ENCODE measurements at places on chromosomes 1 and 21.

- DNase-seq = no peak
Measured at GRCh38 chr1:207898260-207898659, 12.7 kb downstream of the CD34 start.

GRCh38 chr1:246338546-246338945 is 168.5 kb downstream of the SMYD3 start:
- DNase-seq = no peak

DNA sequence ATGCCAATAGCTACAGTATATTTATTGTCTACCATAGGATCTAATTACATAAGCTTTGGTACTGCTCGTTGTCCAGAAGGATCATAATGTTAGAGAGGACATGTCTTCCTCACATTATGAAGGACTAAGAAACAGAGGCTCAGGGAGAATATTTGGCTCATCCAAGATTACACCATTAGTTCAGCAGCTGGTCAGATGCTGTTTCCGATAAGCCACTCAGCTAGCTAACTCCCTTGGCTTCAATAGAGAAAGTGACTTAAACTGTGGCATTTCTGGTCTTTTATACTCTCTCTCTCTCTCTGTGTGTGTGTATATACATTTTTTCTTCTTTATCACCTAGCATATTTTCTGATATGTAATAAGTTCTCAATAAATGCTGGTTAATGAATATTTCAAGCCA is 70.4 kb downstream of the DDR2 start:
- no peak for DNase-seq

GRCh38 chr21:17488620-17489019 is 24.2 kb upstream of the CXADR start:
- no peak for DNase-seq

DNA sequence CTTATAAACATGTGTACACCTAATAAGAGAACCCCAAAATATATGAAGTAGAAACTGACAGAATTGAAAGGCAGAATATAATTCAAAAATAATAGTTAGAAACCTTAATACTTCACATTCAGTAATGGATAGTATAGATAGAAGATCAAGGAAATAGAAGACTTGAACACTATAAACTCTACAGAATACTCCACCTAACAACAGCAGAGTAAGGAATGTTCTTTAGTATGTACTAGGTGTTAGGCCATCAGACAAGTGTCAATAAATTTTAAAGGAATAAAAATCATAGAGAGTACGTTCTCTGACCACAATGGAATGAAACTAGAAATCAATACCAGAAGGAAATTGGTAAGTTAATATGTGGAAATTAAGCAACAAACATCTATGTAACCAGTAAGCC is 16.6 kb downstream of the ZNF644 start:
- no peak for DNase-seq

DNA sequence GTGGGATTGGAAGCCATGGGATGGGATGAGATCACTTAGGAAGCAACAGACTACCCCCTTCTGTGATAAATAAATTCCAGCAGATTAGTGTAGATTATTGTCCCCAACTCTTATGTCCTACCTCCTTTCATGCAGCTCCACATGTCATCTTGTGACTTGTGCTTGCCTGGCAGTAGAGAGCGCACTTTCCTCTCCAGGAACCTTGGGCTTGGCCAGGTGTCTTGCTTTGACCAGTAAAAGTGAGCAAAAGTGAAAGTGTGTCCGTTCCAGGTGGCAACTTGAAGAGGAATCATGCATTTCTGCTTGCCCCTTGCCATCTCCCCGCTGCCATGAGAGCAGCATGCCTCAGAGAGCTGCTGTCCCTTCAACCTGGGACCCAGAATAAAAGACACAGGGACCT is 122.9 kb upstream of the ERG start:
- no peak for DNase-seq

DNA sequence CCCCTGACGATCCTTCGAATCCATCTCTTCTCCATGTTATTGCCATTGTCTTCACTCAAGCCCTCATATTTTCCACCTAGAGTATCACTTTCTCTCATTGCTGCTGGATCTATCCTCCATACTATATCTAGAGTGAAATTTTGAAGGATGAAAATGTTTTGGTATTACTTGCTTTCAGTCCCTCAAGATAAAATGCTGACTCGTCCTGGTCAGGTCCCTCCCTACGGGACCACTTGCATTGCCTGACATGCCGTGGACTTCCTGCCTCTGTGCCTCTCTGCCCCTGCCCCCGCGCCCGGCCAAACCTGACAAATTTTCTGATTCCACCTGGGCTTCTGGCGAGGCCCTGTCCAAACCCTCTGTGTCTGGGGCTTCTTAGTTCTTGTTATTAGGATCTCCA is 23.6 kb downstream of the SPATA46 start:
- DNase-seq = no peak
